ENCODE measurements at places on chromosomes 4 and X. TPM values are rescaled to one million over a fixed set of nuclear protein-coding genes. Genes with fewer than 3 reads are reported as not detected.

DNA sequence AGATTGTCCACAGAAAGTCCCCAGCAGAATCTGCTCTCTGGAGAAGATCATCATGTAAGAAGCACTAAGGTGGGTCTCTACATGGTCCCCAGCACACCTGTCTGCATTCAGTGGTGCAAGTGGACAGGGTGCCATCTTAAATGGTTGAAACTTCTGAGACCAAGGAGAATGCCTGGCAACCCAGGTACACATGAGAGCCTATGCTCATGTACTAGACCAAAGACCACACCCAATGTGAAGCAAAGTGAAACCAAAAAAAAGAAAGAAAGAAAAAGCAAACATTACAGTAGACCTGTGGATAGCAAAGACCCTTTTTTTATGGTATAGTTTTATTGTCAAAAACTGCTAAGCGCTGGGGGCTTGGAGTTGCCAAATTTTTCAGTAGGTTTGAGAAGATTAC lies 15.0 kb downstream of the CD40LG start:
- DNase-seq = no peak

DNA sequence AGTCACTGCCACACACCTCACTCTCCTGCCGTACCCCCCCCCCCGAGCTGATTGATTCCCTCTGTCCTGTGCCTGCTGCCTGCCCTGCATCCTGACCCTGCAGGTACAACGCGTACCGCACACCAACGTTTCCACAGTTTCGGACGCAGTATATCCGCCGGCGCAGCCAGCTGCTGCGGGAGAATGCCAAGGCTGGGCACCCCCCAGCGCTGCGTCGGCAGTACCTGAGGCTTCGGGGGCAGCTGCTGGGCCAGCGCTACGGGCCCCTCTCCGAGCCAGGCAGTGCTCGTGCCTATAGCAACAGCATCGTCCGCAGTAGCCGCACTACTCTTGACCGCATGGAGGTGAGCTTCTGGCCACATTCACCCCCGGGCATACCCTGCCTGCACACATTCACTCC lies 1.3 kb downstream of the WDR13 start:
- no peak for DNase-seq

GRCh38 chr4:53593765-53594164 lies 2.5 kb upstream of the LNX1 start:
- no peak for DNase-seq

- no peak for DNase-seq
These were observed 33.0 kb upstream of the CPLX1 start for GRCh38 chr4:858831-859451.

DNA sequence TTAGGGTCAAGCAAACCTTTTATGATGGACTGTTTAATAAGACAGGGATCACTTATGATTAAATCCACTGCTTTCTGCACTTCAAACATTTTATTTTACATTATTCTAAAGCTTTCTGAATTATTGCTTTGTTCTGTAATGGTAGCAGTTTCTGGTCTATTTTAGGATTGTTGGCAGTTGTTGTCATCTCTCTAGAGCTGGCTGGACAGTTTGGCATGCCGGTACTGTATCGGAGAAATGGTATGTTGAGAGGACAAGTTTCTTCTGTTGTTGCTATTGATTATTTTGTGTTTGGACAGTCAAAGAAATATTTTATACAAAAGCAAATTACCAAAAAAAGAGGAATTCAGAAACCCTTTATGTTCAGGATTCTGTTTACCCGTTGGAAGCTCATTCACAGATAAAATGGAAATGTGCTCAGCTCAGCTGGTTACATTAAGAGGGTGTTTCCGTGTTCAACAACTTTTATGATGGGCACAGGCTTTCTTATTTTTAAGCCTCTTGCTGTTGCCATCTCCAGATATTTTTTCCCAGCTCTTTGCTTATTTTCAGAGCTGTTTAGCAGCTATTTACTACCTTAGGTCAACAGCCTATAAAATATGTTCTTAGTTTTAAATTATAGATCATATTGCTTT lies 214.6 kb upstream of the IGFBP7 start:
- no peak for DNase-seq

- no peak for DNase-seq
These were observed 141.0 kb upstream of the FAM47C start for GRCh38 chrX:36867143-36867542.

DNA sequence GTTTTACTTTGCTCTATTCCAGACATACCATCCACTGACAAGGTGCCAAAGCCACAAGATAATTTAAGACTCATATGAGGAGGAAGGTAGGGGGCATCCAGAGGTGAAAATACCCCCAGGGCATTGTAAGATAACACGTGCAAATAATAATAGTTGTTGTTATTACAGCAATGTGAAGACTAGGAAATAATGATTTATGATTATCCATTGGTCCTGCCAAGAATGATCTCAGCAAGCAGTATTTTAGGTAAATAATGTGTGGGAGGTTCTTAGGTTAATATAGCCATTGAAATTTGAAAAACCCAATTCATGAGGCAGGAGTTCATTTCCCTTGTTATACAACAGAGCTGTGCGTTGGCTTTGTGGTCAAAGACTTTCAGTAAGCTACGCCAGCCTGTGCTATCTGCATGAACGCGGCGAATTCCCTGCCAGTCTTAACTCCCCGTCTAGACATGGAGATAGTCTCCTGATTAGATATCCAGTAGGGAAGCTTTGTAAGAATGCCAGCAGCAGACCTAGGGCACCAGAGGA lies 47.2 kb upstream of the MXRA5 start:
- DNase-seq = no peak

DNA sequence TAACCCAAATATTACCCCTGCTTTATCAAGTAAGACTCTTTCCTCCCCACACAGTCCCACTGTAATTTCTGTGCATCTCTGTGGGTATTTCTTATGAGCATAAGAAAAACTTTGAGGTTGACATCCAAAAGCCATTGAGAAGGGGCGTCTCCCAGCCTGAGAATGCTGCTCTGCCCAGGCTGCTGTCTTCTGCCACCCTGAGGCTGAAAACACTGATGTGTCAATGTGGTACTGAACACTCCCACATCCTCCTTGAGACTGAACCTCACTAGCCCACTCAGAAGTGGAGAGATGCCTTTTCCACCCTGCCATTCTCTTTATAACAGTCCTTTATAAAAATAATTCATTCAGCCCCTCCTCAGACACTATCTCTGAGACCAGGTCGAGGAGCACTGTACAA lies 120.8 kb downstream of the SMIM20 start:
- no peak for DNase-seq

DNA sequence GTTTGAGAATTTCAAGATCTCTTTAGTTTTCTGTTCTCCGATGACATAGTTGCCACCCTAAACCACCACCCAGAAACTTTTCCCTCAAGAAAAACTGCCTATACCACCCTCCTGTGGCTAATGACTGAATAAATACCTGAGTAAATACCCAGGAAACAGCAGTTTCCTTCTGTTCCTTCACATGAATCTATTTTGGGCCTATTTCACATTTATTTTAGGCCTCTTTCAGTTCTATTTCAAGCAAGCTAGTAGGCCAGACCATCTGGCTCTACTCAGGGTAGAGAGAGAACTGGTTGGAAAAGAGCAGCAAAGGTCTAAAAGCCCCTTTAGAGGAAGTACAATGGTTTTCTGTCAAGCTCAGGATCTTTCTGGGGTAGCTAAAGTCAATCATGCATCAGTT lies 23.4 kb downstream of the ARHGEF9 start:
- DNase-seq = no peak

DNA sequence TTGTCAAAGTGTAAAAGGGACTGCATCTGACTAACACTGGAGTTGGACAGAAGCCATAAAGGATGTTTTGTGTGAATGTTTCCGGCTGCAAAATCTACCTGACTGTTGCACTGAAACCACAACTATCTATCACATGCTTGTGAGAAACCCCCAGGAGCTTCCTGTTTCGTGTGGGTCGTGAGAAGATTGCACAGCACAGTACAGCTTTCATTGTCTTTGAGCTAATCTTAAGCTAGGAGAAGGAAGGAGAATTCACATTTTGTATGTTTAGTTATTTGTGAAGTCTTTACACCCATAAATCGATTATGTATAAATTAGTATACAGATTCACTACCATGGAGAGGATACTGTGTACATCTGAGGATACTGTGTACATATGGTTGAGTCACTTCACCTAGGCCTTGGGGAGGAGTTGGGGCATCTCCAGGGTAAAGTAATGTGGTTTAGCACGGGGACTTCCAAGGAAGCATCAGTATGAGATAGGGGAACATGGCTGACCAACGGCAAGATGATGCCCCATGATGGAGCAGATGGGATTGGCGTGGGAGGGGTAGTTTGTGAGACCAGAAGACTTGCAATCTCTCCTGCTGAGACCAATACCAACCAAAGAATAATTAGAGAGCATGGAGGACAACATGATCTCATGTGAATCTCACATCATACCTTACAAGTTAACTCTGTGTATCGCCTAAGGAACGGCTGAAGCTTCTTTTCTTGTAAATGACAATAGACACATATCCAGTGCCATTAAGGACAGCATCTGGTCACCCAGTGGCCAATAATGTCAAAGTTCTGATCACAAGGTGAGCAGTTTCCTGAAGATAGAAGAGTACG lies 43.1 kb upstream of the FAM9C start:
- DNase-seq = no peak

- DNase-seq = no peak
These were observed 238.4 kb upstream of the TEX13A start for GRCh38 chrX:105458846-105459245.

GRCh38 chrX:118780509-118780908 lies 43.1 kb upstream of the ZCCHC12 start:
- DNase-seq = no peak

GRCh38 chr4:56468097-56468422 lies 643 bp downstream of the SRP72 start:
- DNase-seq = no peak

GRCh38 chrX:25020905-25021449 lies 5.2 kb upstream of the ARX start:
- no peak for DNase-seq

GRCh38 chrX:68837119-68837518 lies 8.3 kb downstream of the EFNB1 start:
- no peak for DNase-seq

DNA sequence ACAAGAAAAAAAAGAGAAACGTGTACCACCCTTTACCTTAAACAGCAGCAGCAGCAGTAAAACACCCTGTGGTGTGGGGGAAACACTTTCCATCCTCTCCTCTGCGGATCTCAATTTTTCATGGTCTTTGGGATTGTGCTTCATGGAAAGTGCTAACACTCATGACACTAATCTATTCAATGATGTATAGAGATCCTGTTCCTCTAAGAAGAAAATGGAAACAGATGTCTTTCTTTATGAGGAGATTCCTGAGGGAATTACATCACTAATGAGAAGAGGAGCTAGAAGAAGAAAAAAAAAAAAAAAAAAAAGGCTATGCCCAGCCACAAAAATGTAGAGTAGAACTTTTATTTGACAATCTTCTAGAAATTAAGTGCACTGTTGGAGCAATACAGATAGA lies 62.9 kb upstream of the NDST3 start:
- DNase-seq = no peak

GRCh38 chr4:105453550-105454205 lies 20.2 kb downstream of the PPA2 start:
- DNase-seq = no peak

GRCh38 chrX:120310861-120311726 lies at the start of gene TMEM255A:
Gene TMEM255A, minus strand, starts transcription at chrX:120311461. Its CDS starts 152 bp downstream, at chrX:120311309.
- peak; percentile 2 for DNase-seq

GRCh38 chr4:184573701-184574100 lies 75.5 kb downstream of the CASP3 start:
- no peak for DNase-seq

- DNase-seq = no peak
These were observed 345.3 kb upstream of the TENM3 start for GRCh38 chr4:181897935-181898334.

DNA sequence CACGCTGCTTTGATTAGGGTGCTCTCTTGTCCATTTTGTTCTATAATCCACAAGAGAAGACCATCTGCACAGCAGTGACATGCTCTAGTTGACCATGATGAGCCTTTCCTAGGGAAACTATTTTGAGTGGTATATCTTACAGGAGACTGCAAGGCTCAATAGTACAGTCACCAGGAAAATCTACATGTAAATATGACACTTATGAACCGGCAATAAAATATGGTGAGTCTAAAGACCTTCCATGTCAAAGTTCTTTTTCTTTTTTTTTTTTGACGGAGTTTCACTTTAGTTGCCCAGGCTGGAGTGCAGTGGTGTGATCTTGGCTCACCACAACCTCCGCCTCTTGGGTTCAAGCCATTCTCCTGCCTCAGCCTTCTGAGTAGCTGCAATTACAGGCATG lies 103.7 kb downstream of the MGST2 start:
- no peak for DNase-seq

DNA sequence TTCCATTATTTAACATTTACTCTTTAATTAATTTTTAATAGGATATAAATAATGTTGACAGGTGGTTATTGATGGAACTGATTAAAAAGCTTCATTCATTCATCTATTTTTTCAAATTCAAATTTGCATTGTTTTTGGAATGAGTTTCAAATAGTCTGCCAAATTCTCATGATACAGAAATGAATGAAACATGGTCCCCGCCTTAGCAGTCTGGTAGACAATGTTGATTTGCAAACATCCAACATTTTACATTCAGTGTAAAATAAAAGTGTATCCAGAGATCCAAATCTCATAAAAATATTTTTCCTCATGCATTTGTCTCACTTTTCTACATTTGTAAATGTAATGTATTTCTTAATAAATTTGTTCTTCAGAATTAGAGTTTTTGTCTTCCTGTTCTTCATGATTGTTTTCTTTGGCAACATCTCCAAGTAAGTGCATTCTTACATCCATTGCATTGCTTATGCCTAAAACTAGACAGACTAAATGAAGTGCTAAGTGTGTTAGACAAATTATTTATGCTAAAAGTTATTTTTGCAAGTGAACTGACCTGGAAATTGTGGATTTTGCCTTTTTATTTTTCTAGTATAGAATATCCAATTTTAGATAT lies 142.3 kb downstream of the PCDH18 start:
- no peak for DNase-seq

DNA sequence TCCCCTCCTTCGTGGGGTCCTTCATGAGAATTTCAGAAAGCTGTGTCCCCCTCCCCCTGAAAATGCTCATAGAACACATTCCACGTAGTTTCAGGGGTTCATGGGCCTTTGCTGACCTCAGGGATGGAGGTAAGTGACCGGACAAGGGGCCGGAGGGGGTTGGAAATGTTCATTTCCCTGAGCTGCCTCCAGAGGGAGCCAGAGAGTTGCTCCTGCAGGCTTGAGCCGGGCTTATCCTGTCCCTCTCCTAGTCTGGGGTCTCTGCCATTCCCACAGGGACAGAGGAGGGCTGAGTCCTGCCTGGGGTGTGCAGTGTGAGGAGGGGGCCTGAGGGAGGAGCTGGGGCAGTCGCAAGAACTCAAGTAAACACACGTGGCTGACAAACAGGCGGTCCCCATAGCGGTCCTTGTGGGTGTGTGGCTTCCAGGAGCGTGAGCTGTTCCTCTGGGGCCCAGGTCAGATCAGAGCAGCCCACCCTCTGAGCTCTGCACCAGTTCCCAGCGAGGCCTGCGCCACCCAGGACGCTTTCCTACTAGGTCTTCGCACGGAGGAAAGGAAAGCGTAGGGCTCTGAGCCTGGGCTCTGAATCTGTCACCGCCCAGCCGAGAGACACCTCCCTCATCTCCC lies 62.5 kb downstream of the WFS1 start:
- no peak for DNase-seq

Gene FAM13A
- 79.9 TPM for total RNA-seq

Gene MTHFD2L
- total RNA-seq = 48.0 TPM

Gene SPATA4
- 1.1 TPM for total RNA-seq

Gene PCDH19
- total RNA-seq = 25.7 TPM

Gene MID2
- total RNA-seq = 10.0 TPM

Gene FOXR2
- not detected for total RNA-seq
